ENCODE measurements at places on chromosomes 2 and 18.

GRCh38 chr18:58788971-58789875 lies 75.5 kb upstream of the ZNF532 start:
- DNase-seq = no peak

GRCh38 chr2:206890926-206891325 lies 48.4 kb upstream of the CPO start:
- DNase-seq = no peak

DNA sequence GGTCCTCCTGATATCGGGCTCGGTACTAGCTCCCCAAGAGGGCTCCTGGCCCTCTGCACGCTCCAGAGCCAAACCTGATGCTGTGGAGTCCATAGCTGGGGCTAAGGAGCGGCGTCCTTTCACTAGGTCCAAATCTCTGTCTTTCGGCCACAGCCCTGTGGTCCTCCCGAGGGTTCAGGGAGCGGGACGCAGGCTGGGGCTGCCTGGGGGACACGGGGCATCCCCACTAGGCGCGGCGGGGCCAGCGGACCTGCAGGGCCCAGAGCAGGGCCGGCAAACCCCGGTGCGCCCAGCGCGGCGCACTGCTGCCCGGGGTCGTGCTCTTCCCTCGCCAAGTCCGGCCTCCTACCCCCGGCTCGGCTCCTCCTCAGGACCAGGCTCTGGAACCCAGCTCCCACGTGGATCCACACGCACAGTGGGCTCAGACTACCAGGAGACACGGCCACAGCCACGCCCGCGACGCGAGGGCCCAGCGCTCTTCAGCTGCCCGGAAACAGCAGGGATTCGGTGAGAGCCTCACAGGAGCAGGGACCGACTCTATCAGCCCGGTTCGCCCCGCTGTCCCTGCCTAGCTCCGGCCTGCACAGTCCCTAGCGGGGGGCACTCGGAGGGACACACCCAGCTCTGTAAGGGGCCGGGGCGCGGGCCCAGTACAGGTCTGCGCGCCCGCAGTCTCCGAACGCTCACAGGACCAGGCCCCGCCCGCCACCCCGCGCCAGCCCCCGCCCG lies 593 bp downstream of the ZNF514 start:
- DNase-seq = no peak

- DNase-seq = no peak
Measured at GRCh38 chr2:85564144-85564563, 2.9 kb upstream of the GGCX start.

DNA sequence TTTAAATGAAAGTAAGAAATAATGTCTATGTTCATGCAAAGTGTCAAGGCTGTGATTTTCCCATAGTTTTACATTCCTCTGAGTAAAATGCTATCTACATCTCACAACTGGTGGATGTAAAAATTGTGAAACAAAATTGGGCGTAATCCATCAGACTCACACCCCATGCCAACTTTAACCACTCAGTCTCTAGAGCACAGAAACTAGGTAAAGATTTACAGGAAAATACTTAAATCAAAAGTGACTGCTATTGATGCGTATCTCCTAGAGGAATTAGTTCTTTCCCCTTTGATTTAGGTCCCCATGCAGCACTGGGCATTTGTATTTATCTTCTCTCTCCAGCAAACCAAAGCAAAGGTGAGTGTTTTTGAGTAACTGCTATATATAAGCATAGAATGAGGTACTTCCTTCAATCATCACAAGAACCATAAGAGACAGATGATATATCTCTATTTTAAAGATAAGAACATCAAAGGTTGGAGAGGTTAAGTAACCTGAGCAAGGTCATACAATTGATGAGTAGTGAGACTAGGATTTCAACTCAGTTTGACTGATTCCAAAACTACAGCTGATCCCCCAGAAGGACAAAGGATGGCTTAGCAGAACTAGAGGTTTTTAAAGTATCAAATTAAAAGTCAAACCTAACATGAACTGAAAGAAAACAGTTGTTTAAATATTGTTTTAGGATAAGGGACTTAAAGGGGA lies 594.0 kb upstream of the ACVR2A start:
- DNase-seq = no peak

DNA sequence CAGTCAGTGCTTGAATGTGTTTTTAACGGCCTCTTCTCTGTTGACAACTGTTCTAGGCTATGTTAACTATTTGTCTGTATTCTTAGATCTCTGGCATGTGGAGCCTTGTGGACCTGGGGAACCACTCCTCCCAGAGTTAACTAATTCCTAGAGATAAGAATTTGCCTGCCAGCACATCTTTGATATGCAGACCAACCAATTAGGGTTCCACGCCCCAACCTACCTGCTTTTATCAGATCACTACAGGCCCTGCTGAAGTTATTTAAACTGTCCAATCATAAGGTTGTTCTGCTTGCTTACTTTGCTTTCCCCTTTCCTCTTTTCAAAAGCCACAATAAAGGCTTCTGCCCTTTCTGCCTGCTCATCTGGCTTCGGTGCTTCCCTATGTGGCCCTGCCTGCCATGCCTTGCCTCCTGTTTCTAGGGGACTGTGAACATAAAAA lies 8.5 kb upstream of the CYBRD1 start:
- DNase-seq = no peak

DNA sequence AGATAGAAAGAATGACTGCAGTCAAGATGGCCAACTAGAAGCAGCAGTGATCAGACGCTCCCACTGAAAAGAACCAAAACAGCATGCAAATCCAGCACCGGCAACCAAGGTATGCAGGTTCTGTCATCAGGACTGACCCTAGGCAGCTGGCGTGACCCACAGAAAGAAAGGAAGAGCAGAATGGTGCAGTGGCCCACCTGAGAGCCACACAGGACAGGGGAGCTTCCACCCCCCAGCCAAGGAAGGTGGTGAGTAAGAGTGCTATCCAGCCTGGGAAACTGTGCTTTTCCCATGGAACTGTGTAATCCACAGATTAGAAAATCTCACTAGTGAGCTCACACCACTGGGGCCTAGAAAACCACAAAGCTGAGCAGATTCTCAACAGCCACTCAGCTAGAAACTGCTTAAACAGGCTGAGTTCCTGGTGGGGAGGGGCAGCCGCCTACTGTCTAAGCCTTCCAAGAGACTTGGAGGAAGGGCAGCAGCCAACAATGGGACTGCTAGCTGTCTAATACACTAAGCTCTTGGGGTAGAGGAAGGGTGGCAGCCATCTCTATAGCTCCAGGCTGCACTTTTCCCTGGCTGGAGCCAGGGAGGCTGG lies 127.9 kb downstream of the EVA1A start:
- no peak for DNase-seq

All from BJ (cell line).